ENCODE measurements at places on chromosomes 12 and 14.

- DNase-seq: no peak
Observed at GRCh38 chr12:117038919-117039318, 60.3 kb downstream of the TESC start.

DNA sequence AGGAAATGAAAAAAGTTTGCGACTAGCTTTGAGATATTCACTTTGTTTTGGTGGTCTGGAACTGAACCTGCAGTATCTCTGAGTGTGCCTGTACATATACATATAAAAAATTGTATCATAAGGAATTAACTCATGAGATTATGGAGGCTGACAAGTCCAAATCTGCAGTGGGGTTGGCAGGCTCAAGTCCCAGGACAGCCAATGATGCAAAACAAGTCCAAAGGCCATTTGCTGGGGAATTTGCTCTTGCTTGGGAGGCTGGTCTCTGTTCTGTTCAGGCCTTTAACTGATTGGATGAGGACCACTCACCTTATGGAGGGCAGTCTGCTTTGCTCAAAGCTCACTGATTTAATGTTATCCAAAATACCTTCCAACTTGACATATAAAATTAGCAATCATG, 66.8 kb downstream of the FGD4 start:
- DNase-seq: no peak

- no peak for DNase-seq
Observed at GRCh38 chr12:104761091-104761490, 197.0 kb downstream of the SLC41A2 start.

- DNase-seq: peak; percentile 22
Observed at GRCh38 chr12:107983756-107984472, 145.2 kb upstream of the WSCD2 start.

- DNase-seq: no peak
Observed at GRCh38 chr12:69415471-69416275, 54.5 kb upstream of the FRS2 start.

All from vagina (tissue), 2 donors.